ENCODE measurements at places on chromosomes 12 and 14. TPM values are rescaled to one million over a fixed set of nuclear protein-coding genes. Genes with fewer than 3 reads are reported as not detected.

ACOT4 gene
- total RNA-seq: not detected

AGAP2 gene
- 1.7 TPM for total RNA-seq

CMA1 gene
- not detected for total RNA-seq

SLC25A21 gene
- total RNA-seq: 6.4 TPM

CD4 gene
- total RNA-seq: 2.5 TPM

KCNK10 gene
- total RNA-seq: 11.0 TPM

MYL6B gene
- total RNA-seq: 198 TPM

WDR89 gene
- total RNA-seq: 39.0 TPM

PRH2 gene
- total RNA-seq: not detected

MYF6 gene
- total RNA-seq: 0.43 TPM

CCDC77 gene
- 69.0 TPM for total RNA-seq

NELL2 gene
- total RNA-seq: 398 TPM

LRP10 gene
- 4.2 TPM for total RNA-seq

AQP6 gene
- 0.12 TPM for total RNA-seq

CMKLR1 gene
- total RNA-seq: not detected

GMPR2 gene
- 101 TPM for total RNA-seq

CCDC38 gene
- total RNA-seq: 0.12 TPM

PSMC6 gene
- 132 TPM for total RNA-seq

GLIPR1 gene
- 0.04 TPM for total RNA-seq

VDR gene
- total RNA-seq: 0.09 TPM

KRT6B gene
- total RNA-seq: not detected

LMNTD1 gene
- not detected for total RNA-seq

ZDHHC17 gene
- total RNA-seq: 79.1 TPM

ADAMTS20 gene
- 10.9 TPM for total RNA-seq

KCNMB4 gene
- total RNA-seq: 8.5 TPM

CACNA1C gene
- total RNA-seq: 2.7 TPM

TAMALIN gene
- 7.4 TPM for total RNA-seq

E2F7 gene
- 31.9 TPM for total RNA-seq

COX8C gene
- total RNA-seq: not detected

MSRB3 gene
- 3.7 TPM for total RNA-seq

ATF1 gene
- 18.4 TPM for total RNA-seq

PMCH gene
- not detected for total RNA-seq

ASIC1 gene
- 5.6 TPM for total RNA-seq

PRKAB1 gene
- total RNA-seq: 25.3 TPM

AQP2 gene
- not detected for total RNA-seq

CFAP251 gene
- 1.5 TPM for total RNA-seq

SLIRP gene
- 372 TPM for total RNA-seq

CCDC197 gene
- not detected for total RNA-seq

AMN gene
- total RNA-seq: not detected

MED13L gene
- 122 TPM for total RNA-seq

SLC15A4 gene
- 42.3 TPM for total RNA-seq

CLEC6A gene
- total RNA-seq: not detected

FAIM2 gene
- 1.2 TPM for total RNA-seq

KDM5A gene
- 44.7 TPM for total RNA-seq

FNTB gene
- total RNA-seq: 8.0 TPM

TAS2R8 gene
- 0.22 TPM for total RNA-seq

CACNA2D4 gene
- total RNA-seq: 8.5 TPM

P2RX2 gene
- 0.15 TPM for total RNA-seq

BRF1 gene
- total RNA-seq: 16.9 TPM

SLC5A8 gene
- not detected for total RNA-seq
